ENCODE measurements at places on chromosomes 4 and X. TPM values are rescaled to one million over a fixed set of nuclear protein-coding genes. Genes with fewer than 3 reads are reported as not detected.

- no peak for DNase-seq
These were observed 143.2 kb upstream of the ETNPPL start for GRCh38 chr4:108906006-108906405.

The S100P gene
- 122 TPM for total RNA-seq

The EIF2S3 gene
- total RNA-seq, result 161 TPM

- DNase-seq, result peak; percentile 10
These were observed 102.5 kb upstream of the CASK start for GRCh38 chrX:42025861-42026260.

- peak; percentile 49 for DNase-seq
These were observed 166.5 kb upstream of the PCDH7 start for GRCh38 chr4:30553706-30554105.
